ENCODE measurements at places on chromosomes 2 and 18.
A peak's percentile ranks its signal among the peaks of the same experiment; 100 is the strongest.

- no peak for DNase-seq
Measured at GRCh38 chr18:13241893-13242175, 23.3 kb downstream of the LDLRAD4 start.

- no peak for DNase-seq
Measured at GRCh38 chr2:205556357-205556756, 125.9 kb upstream of the NRP2 start.

- DNase-seq = no peak
Measured at GRCh38 chr2:178258916-178259315, 64.6 kb downstream of the OSBPL6 start.

- no peak for DNase-seq
Measured at GRCh38 chr2:238157506-238158017, 1.2 kb upstream of the ERFE start.

GRCh38 chr2:233084488-233084887, 24.3 kb downstream of the INPP5D start:
- DNase-seq = no peak

DNA sequence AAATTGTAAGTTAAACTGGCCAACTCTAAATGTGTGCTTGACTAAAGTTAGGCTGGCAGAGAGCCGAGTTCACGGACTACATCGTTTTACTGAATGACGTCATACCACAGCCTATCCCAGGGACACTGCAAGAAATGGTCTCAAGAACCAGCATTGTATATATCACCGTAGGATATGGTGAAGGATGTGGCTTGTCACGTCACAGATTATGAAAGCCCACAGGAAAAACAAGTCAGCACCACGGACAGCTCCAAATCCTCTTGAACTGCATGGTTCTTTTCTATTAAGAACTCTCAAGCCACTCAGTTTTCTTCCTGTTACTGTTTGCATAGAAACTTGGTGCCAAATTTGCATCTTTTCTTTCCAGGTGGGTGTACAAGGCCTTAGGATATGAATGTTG, 85.1 kb upstream of the ACAA2 start:
- no peak for DNase-seq

GRCh38 chr2:71502941-71503738, 49.8 kb downstream of the DYSF start:
- DNase-seq = no peak

DNA sequence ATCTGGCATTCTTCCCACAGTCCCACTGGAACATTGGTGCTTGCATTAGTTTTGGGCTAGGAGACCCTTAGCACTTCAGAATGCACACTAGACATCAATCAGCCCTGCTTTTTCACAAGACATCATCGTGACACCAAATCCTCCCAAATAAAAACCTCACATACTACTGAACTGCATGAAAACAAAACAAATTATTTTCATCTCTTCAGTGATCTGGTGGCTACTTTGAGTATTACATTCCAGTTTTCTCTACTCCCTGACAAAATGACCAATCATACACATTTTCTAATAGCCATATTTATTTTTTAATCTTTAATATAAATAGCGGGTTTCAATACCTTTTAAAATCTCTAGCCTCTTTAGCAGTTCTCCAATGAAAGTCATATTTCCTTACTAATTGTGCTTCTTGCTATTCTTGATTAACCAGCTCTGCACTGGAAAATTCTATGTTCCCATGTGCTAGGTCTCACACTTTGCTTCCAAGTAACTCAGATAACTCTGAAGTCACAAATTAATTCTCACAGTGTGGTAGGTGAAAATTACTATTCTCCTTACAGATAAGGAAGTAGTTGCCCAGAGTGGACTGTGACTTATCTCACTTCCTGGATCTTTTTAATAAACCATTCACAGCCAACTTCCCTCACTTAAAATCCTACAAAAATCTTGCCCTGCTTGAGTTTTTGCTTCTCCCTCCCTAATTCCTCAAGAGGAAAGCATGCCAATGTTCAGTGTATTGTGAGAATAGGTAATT, 82.5 kb upstream of the EPB41L3 start:
- DNase-seq = no peak

- DNase-seq = no peak
Measured at GRCh38 chr2:17627434-17627833, 86.9 kb downstream of the VSNL1 start.

DNA sequence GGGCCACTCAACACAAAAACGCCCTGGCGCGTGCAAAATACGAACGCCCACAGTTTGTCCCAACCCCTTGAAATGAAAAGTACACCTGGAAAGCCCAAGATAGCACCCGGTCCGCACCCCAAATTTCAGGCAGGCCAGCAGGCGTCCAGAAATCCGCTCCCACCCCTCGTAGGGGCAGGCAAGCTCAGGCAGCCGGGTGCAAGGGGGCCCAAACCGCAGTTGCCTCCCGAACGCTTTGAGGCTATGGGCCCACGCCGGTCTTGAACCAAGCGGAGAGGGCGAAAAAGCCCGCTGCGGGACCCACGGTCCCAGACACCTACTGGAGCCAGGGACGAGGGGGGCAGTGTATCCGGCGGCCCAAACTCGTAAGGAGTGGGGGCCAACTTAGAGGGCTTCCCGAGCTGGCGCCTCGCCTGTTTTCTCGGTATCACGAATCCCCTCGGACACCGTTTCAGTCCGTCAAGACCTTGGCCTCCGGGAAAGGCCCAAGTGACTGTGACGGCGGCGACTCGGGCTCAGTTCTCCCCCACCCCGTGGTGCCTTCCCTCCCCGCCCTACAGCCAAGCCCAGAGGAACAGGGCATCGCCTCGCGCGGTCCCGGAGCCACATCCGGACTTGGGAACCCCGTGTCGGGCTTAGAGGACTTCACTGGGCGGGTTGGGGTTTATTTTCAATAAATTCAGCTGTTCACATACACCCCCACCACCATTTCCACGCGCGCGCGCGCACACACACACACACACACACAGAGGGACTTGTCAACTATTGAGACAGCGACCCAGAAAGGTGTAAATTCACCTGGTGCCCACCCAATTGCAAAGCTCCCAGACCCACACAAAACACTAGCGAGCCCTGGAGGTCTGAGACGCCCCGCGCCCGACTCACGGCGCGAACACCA, 6.2 kb upstream of the SATB2 start:
- DNase-seq = peak; percentile 61

DNA sequence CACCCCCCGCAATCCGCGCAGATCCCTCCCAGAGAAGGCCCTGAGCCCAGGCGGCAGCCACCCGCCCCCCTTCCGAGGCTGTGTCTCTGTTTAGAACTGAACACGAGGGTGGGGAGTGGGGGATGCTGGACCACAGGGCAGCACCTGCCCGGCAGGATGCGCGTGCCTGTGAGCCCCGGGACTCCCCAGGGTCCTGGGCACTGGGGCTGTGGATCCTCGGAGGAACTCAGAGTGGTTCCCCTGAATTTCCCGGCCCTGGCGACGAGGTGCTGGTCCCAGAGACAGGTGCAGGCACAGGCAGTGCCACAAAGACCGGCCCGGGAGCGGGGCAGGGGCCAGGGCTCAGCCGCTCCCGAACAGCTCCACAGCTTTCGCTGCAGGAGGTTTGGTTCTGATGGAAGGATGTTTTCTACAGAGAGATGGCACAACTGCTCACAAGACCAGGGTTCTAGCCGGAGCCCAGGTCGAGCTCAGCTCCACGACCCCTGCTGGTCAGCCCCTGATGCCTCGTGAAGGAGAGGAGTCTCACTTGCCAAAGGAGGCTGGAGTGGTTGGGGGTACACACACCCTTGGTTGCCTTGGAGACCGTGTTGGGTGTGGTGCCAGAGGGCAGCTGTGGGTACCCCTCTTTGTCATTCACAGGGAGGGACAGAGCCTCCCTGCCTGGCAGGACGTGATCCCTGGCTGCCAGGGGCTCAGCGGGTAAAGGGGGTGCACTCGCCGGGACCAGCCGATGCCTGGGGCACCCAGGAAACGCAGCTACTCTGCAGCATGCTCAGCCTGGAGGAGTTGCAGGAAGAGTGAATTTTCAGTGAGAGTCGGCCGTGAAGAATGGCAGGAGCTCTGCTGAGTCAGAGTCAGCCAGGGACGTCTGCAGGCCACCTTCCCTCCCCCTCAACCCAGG, 4.4 kb upstream of the NEU4 start:
- DNase-seq = no peak

DNA sequence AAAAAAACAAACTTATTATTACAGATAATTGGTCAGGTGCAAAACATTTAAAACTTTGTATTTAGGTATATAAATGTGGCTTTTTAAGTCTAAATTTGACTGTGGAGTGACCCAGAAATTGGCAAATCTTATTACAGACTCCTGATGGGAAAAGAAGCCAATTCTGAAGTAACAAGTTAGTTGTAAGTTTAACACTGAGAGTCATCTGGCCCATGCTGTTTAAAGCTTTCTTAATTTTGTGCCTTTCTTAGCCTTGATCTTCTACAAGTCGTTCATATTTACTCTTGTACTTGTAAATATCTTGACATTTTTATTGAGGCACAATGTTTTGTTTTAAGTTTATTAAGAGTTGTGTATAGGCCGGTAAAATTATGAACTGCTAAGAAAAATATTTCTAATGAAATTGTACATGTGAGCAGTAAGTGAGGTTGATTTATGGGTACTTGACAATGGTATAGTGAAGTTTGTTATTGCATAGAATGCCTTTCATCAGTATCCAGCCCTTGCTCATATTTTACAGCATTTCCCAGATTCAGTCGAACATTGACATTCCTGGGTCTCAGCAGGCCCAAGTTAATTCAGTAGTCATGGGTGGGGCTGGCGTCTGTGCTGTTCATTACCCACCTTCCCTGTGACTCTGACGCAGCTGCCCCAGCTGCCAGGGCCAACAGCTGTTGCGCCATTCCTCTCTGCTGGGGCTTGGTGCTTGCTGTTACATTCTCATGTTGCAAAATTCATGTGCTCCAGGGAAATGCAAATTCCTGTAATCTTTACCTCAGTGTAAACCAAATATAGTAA, 121.4 kb downstream of the ZNF236 start:
- peak; percentile 20 for DNase-seq

- no peak for DNase-seq
Measured at GRCh38 chr18:13793819-13794218, 30.1 kb upstream of the MC5R start.

- no peak for DNase-seq
Measured at GRCh38 chr2:140249821-140250220, 1469.6 kb upstream of the NXPH2 start.

GRCh38 chr2:78606895-78607294, 418.6 kb upstream of the REG3G start:
- DNase-seq = no peak

DNA sequence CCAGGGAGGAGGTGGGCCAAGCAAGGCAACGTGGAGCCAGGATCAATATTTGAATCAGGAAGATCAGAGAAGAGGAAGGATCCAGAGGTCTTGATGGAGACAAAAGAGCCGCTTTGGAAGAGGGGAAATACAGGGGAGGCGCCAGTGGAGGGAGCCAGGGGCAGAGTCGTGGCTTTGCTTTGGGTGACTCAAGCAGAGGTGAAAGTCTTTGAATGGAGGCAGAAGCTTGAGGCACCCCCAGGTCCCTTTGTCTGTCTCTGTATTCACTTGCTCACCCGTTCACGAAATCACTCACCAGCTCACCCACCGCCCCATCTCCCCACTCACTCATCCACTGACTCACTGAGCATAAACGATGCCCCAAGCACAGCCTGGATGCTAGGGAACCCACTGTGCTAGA, 134.1 kb downstream of the ACOXL start:
- DNase-seq = no peak

- DNase-seq = no peak
Measured at GRCh38 chr2:133139847-133140533, 428.3 kb downstream of the NCKAP5 start.

DNA sequence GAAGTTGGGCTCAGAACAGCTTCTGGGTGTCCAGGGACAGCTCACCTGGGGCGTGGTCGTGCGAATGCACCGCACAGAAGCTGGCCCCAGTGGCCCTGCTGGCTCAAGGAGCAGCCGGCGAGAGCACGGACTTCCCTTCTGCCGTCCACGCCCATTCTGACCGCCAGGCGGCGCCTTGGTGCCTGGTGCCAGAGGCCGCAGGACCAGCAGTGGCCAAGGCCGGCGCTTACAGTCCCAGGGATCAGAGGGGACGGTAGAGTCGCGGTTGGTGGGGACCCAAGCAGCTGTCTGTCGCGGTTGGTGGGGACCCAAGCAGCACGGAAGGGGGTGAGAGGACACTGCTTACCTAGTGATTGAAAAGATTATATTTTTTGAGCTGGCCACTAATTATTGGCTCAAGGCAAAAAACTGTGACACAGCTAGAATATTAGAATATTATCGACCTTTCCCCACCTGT, 25.7 kb downstream of the NPPC start:
- peak; percentile 87 for DNase-seq

DNA sequence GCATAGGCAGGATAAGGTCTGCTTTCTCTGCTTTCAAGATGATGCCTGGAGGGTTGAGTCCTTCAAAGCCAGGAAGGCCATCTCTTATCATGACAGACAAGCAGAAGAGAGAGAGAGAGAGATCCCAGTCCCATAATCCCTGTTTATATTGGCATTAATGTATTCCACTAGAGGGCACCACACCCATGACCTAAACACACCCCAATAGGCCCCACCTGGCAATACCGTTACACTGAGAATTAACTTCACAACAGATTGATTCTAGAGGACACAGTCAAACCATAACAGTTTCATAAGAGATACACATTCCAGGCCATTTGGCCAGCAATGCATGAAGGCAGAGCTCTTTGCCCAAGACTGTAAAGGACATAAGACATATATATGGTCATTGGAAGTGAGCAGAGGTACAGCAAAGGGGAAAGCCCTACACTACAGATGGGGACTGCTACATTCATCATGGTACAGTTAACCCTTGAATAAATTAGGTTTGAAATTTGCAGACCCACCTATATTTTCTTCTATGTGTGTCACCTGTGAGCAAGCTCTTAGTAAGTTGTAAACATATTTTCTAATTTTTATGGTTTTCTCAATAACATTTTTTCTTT, 1516.1 kb downstream of the RPIA start:
- DNase-seq = peak; percentile 8

GRCh38 chr18:47969816-47970215, 39.4 kb upstream of the SMAD2 start:
- DNase-seq = no peak

DNA sequence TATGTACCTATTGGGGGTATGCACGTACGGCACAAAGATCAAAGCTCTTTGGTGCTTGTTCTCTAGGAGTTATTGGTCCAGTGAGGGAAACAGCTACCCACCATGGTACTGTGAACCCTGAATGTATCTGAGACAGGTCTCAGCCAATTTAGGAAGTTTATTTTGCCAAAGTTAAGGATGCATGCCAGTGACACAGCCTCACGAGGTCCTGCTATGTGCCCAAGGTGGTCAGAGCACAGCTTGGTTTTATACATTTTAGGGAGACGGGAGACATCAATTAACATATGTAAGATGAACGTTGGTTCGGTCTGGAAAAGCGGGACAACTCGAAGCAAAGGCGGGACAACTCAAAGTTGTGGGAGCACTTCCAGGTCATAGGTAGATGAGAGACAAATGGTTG, 75.8 kb downstream of the SOWAHC start:
- DNase-seq = no peak

- peak; percentile 15 for DNase-seq
Measured at GRCh38 chr2:176830362-176830761, 382.2 kb upstream of the HNRNPA3 start.

GRCh38 chr2:10124538-10125045, 2.1 kb downstream of the RRM2 start:
- no peak for DNase-seq

Measured in HuH-7 (cell line).